ENCODE measurements at places on chromosomes 16 and 17.

DNA sequence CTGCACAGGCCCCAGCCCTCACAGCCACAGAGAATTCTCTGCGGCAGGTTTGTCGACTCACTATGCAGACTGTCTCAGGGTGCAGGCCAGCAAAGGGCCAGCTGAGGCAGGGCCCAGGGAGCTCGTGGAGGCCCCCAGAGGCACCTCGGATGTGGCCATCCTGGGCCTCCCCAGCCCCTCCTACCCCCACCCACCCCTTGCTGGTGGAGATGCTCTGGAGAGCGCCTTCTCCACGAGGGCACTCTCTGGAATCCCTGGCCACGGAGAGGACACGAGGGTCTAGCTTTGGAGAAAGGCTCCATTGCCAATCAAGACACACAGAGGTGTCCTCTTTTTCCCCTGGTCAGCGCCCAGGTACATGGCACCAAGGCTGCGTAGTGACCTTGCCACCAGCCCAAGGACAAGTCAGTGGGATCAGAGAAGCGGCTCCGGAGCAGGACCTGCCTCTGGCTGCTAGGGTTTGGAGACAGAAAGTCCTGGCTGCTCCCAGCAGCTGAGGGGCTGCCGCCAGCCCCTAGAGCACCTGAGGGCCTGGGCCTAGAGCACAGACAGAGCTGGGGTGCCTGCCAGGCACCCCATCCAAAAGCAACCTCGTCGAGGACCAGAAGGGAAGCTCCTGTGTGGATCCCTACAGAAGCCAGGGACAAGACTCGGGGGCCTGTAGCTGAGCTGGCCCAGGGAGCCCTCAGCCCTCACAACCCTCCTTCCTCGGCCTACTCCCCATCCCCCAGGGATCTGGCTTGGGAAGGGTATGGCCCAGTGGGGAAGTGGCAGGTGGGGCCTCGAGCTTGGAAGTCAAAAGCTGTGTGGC lies 18.7 kb downstream of the ARL2BP start:
- no peak for DNase-seq

DNA sequence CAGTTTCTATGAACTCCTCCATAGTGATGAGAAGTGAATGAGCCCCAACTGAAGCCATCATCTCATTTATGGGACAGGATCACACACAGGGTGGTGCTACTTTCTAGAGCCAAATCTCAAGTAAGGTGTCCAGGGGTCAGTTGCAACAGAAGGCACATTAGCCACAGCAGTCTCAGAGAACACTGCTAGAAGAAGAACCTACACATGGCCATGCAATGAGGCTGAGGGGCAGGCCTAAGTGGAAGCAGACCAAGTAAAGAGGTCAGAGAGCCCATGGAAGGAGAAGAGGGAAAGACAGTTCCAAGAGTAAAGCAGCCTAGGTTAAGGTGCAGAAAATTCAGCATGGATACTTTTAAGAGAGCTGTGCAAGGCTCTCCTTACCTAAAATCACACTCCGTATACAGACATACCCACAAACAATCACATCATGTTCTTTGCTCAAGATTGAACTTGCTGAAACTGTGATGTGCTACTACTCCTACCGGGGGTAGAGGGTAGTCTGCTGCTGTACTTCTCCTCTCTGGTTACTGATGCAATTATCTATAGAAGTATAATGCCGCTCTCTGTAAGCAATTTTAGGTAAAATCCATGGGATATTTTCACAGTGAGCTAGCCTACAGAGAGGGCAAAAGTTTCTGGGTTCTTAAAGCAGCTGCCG lies 1.7 kb downstream of the ABCA8 start:
- DNase-seq, result no peak

DNA sequence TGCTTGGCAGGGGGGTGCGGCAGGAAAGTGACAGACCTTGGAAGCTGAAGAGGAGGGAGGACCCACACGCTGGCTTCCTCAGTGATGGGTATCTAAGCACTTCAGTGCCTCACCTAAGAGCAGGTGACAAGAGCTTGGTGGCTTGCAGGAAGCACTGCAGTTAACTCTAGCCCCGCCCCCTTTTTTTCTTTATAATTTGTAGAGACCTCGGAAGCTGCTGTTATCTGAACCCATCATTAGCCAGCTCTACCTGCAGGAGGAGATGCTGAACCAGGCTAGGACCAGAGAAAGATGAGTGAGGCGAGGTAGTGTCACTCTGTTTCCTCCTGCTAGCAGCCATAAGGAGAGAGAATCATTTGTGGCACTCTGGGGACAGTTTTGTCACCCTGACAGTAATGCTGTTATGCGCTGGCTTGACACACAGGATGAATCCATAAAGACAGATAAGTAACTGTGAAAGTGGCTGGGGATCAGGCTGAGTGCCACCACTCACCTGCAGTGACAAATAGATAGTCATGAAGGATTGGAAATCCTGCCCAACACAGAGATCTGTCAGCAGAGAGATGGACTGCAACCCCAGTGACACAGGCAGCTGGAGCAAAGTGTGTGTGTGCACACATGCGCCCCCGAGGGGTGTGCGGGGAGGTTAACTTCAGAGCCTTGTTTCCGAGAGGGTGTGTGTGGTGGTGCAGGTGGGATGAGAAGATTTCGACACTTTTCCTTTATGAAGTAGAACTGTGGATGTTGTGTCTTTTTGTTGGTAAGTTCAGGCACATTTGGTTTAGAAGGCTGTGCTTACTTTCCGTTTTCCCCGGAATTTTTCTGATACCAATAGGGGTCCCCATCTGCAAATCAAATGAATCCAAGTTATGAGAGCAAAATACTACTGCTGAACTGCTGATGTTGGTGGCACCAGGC lies 224.0 kb downstream of the IRX3 start:
- no peak for DNase-seq

- no peak for DNase-seq
These were observed 49.3 kb upstream of the CACNG4 start for GRCh38 chr17:66915204-66915611.

GRCh38 chr16:88497561-88498462 lies 44.7 kb downstream of the ZFPM1 start:
- no peak for DNase-seq

DNA sequence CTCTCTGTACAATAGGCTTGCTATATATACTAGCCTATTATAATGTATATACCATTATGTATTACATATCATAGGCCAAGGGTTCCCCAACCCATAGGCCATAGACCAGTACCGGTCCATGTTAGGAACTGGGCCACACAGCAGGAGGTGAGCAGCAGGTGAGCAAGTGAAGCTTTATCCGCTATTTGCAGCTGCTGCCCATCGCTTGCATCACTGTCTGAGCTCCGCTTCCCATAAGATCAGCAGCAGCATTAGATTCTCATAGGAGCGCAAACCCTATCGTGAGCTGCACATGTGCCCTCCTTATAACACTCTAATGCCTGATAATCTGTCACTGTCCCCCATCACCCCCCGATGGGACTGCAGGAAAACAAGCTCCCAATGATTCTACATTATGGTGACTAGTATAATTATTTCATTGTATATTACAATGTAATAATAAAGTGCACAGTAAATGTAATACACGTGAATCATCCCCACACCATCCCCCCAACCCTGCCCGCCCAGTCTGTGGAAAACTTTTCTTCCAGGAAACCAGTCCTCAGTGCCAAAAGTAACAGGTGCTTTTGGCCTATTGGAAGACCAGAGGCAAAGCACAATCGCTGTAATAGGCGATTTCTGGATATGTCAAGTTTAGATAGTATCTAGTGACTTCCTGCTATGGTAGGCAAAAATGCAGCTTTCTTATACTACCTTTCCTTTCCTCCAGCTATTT lies 84.1 kb downstream of the MYH11 start:
- DNase-seq, result no peak

DNA sequence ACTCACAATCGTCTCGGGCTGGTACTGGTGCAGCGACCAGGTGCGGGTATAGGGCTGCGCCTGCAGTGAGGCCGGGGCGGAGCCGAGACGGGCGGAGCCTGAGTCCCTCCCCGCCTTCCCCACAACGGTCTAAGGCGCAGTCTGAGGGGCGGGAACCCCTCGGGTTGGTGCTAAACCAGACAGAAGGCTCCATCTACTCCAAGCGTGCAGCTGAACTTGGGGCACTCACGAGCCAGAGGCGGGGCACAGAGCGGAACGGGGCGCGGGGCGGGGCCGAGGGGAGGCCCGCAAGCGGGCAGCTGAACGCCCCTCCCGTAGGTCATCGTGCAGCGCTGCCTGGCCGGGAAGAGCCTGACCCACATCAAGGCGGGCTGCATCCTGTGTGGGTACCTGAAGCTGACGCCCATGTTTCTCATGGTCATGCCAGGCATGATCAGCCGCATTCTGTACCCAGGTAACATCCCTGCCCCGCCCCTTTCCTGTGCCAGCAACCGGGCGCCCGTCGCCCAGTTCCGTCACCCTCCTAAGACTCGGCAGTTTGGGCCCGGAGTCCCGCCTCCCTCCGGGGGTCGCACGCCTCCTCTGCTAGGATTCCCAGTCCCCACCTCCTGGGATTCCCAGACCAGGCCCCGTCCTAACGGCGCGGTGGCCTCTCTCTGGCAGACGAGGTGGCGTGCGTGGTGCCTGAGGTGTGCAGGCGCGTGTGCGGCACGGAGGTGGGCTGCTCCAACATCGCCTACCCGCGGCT lies 5.0 kb downstream of the SLC5A2 start:
- DNase-seq, result no peak

DNA sequence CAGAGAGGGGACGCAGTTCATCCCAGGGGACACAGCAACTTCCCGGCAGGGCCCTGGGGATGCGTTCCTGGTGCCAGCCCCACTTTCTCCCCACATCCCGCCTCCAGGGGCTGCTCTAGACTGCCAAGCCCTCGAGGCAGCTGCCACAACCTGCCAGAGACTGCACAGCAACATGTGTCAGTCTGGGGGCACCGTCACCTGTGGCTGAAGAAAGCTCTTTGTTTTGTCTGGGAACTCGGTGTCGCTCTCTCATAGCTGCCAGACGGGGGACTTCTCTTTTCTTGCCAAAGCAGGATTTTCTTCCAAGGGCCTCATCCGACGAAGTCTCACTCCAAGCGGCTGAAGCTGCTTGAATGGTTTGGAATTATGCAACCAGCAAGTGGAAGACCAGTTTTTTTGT lies 43.7 kb downstream of the COTL1 start:
- DNase-seq, result no peak

- DNase-seq, result no peak
These were observed 65.0 kb downstream of the NCOR1 start for GRCh38 chr17:16150251-16150856.

DNA sequence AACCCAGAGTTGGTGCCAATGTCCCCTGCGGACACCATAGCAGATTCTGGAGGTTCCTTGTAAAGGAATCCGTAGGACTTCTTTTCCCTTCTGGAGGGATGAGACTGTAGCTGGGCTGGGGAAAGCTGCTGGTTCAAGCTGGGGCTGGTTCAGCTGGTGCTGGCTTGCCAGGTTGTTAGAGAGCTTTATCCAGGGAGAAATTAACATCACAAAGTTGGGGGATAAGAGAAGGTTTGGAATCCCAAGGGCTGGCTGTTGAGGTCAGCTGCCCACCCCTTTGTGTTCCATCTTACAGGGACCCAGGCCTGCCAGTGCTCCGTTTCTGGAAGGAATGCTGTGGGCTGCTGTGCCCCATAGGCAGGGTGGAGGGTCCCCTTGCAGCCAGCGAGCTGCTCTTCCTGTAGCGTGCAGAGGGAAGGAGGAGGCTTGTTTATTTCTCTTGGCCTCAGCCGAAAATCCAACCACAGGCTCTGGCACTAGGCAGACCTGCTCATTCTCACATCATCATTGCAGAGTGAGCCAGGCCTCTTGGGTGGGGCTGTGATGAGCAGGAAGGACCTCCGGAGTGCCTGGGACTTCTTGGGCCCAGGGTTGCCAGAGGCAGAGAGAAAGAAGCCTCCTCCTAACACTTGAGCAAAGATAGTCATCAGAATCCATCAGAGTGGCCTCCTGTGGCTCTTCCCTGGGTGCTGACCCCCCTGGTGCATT lies 251.1 kb downstream of the SEC14L1 start:
- DNase-seq, result peak; percentile 97

- DNase-seq, result no peak
These were observed 92.2 kb downstream of the MAF start for GRCh38 chr16:79508294-79508693.

GRCh38 chr17:34227707-34228106 lies 27.4 kb upstream of the CCL2 start:
- DNase-seq, result no peak

GRCh38 chr16:84643180-84643583 lies 5.1 kb upstream of the KLHL36 start:
- DNase-seq, result peak; percentile 89

DNA sequence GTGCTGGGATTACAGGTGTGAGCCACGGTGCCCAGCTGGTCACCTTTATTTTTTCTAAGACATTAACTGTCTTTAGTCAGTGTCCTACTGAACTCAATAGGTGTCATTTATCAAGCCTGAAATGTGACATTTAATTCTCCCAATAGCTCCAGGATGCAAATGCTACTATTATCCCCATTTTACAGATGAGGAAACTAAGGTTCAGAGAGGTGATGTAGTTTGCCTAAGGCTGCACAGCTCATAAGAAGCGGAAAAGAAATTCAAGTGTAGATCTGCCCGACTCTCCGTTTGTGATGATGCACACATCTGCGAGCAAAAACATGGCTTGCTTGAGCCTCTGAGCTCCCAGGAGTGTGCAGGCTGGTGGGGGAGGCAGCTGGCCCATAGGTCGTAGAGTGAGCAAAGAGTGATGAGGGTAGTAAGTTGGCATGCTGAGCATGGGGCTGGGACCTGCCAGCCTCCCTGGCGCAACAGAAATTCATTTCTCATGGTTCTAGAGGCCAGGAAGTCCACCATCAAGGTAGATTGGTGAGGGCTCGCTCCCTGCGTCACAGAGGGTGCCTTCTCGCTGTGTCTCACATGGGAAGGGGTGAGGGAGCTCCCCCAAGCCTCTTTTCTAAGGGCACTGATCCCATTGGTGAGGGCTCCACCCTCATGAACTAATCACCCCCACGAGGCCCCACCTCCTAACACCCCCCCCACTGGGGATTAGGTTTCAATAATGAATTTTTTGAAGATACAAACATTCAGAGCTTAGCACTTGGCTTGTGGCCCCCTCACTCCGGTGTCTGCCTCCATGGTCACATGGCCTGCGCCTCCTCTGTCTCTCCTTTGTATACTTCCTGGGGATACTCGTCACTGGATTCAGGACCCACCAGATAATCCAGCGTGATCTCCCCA lies 141.5 kb upstream of the PLCG2 start:
- no peak for DNase-seq

- no peak for DNase-seq
These were observed 110.8 kb upstream of the DNAH9 start for GRCh38 chr17:11487469-11487868.

DNA sequence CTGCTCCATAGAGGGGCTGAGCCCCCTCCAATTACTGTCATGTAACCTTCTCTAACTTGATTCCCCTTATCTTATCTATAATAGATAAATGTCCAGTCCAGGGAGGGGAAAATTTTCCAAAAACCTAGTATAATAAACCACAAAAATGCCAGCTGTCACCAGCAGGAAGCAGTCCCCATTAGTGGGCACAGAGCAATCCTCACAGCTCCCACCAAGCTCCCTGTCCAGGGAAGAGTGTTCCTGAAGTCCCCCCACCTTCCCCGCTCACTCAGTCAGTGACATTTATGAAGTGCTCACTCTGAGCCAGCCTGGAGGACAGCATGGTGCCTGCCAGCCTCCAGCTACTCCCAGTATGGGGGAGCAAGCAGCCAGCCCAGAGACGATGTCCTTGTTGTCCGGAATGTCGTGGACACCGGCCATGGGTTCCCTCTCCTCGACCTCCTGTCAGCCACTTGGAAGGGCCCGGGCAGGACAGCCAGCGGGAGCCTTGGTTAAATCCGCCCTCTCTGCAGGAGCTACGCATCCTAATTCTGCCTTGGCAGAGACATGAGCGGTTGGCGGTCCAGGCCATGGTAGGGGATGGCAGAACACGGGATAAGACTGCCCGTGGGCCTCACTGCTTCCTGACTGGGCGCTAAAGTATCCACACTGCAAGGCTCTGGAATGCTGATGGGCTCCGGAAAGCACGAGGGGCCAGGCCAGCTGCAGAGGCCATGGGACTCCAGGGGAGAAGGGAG lies 102.0 kb upstream of the CDH5 start:
- DNase-seq, result no peak

GRCh38 chr16:53504665-53505064 lies 1.7 kb upstream of the AKTIP start:
- no peak for DNase-seq
